ENCODE measurements at places on chromosomes 7 and 10.
A peak's percentile ranks its signal among the peaks of the same experiment; 100 is the strongest.

GRCh38 chr7:40721342-40721949 is 586.6 kb downstream of the SUGCT start:
- DNase-seq, result no peak

DNA sequence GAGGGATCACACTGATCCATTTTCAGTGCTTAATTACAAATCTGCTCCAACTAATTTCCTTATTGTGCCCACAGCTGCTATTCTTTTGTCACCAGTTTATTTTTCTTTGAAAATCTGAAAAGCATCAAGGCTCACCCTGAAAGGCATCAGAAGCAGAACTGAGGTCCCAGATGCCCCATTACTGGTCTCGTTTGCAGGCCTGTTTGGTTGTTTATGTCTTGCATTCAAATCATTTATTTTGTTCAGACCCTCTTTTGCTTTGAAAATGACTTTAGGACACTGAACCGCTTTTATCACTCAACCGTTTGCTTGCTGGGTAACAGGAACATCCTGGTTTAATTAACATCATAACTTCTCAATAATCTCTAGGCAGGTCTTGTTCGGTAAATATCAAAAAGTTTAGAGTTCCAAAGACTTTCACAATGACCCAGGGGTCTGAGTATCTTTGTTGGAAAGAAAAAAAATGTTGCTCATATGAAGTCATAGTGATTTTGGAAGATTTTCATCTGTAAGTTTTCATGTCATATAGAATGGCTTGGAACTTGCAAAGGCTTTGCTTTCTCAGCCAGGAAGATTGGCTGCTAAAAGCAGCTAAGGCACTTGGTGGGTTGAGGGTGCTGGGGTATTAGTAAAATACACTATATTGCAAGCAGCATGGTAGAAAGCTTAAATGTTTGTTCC is 398.3 kb upstream of the NPVF start:
- DNase-seq, result no peak

GRCh38 chr10:12423896-12424295 is 74.5 kb downstream of the CAMK1D start:
- DNase-seq, result no peak

DNA sequence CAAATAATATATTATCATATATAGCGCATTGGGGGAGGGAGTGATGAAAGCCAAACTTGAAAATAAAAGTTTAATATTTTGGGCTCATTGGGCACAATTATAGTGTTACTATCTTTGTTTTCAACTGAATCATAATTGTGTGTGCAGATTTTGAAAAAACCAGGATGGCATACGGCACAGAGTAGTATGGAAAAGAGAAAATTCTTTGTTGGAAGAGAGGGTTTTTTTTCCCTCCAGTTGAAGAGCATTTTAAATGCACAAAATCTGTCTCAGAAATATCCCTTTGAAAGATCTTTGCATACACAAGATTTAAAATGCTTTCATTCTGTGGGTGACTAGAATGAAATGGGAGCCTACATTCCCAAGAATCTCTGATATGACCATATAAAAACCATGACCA is 269.6 kb downstream of the EXOC4 start:
- no peak for DNase-seq

DNA sequence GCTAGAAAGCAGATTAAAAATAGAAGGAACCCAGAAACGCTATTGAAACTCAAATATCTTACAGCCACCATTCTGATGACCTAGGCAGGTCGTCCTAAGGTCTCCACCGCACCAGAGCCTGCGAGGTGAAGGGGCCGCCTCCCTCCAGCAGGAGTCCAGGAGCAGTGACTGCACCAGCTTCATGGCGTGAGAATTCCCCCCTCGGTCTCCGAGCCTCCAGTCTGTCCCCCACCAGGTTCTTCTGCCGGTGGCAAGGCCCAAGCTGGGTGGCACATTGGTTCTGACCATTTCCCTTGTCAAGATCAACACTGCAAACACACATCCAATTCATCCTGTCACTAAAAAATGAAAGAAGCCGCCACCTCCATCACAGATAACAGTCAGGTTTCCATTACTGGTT is 98.7 kb downstream of the DIP2C start:
- DNase-seq, result no peak

- DNase-seq, result no peak
Measured at GRCh38 chr7:82162289-82162688, 281.3 kb downstream of the CACNA2D1 start.

- DNase-seq, result no peak
Measured at GRCh38 chr10:103610083-103610472, 116.6 kb downstream of the NEURL1 start.

- no peak for DNase-seq
Measured at GRCh38 chr10:4111643-4112042, 326.6 kb upstream of the KLF6 start.

GRCh38 chr10:132538031-132538789 is 623 bp downstream of the INPP5A start:
- DNase-seq, result peak; percentile 30

DNA sequence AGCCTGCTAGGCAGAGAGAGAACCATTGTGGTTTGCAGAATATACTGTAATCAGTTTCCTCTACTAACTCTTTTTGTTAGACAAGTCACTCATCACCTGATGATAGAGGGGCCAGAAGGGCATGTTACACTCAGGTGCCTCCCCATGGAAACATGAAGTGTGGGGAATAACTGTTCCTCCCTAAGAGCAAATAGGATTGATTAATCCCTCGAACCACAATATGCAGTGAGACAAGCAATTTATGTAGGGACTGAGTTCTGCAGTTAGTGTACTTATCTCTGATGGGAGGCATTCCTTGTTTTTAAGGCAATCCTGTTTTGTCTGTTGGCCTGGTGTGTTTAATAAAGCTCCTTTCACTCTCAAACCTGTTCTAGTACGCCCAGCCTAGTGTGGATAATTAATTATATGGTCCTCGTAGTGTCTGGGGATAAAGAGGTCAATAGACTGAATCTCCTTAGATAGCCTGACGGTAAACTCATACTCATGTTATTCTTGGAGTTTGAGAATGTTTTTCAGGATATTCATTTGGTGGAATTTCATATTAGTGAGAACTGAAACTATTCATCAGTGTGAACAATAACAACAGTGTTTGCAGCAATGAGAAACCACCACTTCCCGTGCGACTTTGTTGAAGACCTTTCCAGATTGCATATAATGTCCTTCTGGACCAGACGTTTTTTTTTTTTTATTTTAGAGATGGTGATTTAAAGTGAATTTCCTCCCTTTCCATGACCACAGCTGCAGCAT is 344.8 kb upstream of the FZD8 start:
- no peak for DNase-seq

- DNase-seq, result peak; percentile 39
Measured at GRCh38 chr7:106757846-106758245, 96.9 kb upstream of the CCDC71L start.

DNA sequence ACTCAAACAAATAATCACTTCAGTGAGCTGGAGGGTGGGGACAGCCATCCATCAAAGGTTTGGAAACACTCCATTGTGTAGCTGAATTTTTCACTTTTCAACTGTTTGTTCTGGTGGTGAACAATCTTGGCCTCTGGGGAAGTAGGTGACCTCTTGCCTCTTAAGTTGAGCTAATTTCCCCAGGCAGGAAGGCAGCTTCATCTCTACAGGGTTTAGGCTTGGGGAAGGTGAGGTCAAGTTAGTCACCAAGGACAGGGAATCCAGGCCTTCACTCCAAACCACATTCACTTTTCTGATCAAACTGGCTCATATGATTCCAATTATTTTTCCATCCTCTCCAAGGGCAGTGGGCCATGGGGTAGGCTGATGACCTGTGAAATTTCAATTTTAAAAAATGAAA is 138.3 kb upstream of the HABP2 start:
- no peak for DNase-seq

All from body of pancreas (tissue), 4 donors.